ENCODE measurements at places on chromosomes 2 and 18.

- no peak for DNase-seq
These were observed 340.3 kb downstream of the CELF4 start for GRCh38 chr18:37225279-37225678.

GRCh38 chr2:42886921-42887320 is 94.5 kb upstream of the HAAO start:
- no peak for DNase-seq

DNA sequence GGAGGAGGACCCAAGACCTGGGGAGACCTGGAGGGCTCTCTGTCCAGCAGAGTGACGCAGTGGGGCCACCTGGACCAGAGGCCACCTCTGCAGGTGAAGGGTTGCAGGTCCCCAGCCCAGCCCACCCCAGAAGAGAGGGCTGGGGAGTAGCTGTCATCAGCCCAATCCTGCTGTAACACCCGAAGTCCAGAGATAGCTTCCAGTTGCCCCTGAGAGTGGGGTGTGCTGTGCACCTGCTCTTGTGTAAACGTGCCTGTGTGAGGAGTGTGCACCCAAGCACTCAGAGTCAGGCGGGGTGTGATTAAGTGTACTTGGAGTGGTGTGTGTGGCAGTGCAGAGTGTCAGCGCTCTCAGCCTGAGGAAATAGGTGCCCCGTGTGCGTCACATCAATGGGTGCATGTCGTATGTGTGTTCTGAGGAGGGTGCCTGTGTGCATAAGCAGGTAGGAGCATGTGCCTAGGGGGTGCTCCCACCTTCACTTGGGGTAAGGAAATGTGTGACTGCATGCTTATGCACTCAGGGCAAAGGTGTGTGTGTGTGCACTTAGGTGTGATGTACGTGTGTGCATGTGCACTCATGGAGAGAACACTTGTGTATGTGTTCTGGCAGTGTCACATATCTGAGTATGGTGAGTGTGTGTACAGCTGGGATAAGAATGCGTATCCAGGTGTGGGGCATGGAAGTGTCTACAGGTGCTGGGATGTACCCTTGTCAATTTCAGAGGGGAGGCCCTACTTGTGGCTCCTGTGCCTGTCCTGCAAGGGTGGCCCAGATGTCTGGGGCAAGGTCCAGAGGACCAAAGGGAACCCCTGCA is 672 bp downstream of the ATP6V1B1 start:
- DNase-seq, result no peak

DNA sequence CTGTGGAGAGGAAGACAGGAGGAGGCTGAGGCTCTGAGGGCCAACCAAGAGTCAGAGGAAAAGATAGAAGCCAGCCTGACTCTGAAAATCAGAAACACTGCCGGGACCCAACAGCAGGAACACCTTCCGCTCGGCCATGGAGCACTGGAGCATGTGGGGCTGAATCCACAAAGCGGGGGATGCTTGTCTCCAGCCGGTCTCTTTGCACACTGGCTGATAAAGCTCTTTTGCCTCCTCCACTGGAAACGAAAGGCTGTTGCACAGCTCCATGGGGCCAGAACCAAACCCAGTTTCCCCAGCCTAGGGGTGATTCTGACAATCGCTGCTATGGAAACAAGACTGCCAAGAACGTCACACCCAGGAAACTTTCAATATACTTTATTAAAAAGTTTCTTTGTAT is 90.3 kb downstream of the COL6A3 start:
- DNase-seq, result no peak

DNA sequence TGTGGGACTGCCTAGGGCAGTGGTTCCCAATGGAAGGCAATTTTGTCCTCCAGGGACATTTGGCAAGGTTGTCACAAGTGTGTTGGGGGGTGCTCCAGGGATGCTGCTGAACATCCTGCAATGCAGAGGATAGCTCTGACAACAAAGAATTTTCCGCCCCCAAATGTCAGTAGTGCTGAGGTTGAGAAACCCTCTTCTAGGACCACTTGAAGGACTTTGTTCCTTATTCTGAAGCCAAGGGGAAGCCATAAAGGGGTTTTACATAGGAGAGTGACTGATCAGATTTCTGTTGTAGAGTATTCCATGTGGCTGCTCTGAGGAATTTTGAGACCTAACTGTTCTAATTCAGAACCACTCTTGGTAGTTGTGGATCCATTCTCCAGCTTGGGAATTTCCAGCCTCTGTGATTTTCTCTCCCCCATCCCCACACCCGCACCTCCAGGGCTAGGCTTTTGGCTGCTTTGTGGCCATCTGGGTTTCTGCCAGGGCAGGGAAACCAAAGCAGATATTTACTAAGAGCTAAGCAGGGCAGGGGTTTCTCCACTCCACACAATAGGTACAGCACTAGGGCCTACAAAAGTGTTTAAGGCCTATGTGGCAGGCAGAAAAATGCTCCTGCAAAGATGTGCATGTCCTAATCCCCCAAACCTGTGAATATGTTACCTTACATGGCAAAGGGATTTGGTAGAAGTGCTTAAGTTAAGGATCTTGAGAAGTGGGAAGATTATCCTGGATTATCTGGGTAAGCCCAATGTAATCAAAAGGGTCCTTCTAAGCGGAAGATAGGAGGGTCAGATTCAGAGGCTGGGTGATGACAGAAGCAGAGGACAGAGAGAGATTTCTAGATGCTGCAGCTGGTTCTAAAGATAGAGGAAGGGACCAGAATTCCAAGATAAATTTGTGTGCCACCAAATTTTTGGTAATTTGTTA is 135.4 kb downstream of the TMEM17 start:
- no peak for DNase-seq

DNA sequence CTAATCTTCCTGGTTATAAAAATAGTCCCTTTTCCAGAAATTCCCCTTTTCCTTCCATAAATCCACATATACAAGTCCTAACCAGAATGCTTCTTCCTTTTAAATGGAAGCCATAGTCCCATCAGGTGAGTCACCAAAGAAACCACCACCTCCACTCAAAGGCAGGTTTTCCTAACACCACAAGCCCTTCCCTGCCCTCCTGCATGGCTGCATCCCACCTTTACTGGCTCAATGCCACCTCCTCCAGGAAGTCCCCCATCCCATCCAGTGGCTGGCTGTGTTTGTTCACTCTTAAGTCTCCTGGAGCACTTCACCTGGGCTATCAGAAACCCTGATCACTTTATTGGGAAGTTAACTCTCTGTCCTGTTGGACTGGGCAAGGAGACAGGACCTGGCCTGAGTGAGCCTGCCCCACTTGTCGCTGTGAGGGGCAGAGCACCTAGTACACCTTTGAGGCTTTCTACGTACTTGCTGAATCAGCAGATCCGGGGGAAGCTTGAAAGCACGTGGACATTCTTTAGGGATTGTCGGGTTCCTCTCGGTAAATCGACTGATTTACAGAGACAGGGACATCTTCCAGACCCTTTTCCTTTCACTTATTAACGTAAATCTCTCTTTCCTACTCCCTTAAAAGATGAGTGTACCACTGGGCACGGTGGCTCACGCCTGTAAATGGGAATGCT is 71.0 kb downstream of the NGEF start:
- DNase-seq, result no peak

DNA sequence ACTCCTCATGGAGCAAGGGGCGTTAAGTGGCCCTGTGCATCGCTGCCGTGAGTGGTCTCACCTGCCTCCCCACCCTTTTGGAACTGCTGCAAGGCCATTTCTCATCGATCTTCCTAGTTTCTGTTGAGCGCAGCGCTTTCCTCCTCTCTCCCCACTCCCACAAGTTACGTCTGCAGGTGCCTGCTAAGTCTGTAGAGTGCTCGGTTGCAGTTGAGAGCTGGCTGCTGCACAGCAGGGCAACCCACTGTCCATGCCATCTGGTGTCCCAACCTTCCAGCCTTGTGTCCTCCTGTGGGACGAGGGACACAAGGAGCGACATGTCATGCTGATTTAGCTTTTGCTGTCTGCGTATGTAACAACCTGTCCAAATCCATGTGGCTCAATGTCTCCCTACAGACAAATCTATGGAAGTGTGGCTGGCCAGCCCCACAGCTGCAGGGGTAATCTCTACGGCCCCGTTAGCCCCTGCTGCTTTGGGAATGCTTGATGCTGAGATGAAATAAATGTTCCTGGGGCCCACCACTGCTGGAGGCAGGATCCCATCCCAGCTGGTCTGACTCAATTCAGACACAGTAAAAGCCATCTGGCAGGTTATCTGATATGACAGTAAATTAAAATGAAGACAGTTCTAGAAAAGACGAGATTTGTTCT is 68.1 kb upstream of the TCF7L1 start:
- DNase-seq, result no peak

DNA sequence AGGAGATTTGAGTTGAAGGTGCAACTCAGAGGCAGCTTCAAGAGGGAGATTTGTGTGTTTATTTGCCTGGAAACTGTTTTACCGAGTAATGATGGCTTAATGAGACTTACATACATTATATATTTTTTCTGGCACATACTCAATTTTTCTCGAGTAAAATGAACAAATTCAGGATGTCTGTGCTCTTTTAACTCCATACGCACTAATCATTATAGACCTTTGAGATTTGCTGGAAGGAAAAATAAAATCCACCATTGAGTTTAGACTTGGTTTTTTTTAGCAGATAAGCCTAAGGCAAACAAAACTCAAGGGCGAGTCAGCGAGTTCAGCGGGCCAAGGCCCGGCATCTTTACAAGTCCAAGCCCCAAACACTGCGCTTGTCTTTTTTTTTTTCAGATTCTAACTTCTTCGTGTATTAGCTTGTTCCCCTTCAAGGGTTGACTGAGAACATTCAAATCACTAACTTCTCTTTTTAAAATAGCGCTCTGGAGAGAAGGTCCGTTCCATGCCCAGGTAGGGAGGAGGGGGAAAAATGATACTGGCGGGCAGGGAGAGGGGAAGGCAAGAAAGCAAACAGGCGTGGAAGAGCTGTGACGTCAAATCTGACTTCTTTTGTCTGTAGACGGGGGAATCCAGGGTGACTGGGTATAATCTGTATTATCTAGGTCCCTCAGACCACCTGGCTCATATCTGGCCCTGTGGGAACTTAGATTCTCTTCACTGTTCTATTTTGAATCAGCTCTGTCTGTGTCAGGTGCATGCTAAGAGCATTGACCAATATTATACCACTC is 72.7 kb upstream of the MAP3K20 start:
- no peak for DNase-seq

GRCh38 chr2:99960291-99960690 is 182.1 kb downstream of the AFF3 start:
- DNase-seq, result no peak

GRCh38 chr2:67982956-67983355 is 79.8 kb downstream of the C1D start:
- DNase-seq, result no peak

DNA sequence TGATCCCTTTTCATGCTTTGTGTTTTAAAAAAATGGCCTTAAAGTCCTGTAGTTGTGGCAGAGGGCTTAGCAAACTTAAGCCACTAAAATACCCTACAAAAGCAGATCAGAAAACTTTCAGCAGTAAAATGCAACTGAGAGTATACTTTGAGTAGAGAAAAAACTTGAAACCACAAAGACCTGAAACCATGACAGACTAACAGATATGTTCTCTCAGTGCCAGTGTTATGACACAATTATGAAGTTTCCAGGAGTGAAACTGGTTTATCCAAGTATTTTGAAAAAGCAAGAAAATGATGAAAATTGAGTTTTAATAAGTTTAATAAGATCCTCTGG is 74.5 kb downstream of the SPRED2 start:
- no peak for DNase-seq

GRCh38 chr2:150020937-150021673 is 433.5 kb upstream of the MMADHC start:
- DNase-seq, result no peak

DNA sequence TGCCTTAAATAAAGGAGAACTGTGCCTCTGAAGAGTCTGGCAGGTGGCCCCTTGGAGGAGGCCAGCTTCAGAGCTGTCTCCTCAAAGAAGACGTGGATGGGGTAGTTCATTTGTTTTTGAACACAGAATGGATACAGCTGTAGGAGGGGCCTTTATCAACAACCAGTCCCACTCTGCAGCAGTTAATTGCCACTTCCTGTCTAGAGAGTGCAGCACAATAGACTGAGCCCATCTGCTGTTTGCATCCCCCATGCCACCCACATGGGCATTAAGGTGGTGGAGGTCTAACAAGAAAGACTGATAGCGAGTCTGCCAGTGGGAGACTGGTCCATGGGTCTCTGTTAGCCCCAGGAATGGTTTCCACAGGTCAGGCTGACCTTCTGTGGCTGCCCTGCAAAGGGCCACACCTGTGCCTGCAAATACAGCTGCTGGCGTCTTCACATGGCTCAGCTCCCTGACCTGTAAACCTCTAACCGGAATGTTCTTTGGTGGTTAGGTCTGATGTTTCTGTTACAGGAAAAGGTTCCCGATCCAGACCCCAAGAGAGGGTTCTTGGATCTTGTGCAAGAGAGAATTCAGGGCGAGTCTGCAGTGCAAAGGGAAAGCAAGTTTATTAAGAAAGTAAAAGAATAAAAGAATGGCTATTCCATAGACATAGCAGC is 153.3 kb upstream of the ITGA6 start:
- no peak for DNase-seq

- no peak for DNase-seq
These were observed 39.6 kb downstream of the ZEB2 start for GRCh38 chr2:144480285-144480684.

DNA sequence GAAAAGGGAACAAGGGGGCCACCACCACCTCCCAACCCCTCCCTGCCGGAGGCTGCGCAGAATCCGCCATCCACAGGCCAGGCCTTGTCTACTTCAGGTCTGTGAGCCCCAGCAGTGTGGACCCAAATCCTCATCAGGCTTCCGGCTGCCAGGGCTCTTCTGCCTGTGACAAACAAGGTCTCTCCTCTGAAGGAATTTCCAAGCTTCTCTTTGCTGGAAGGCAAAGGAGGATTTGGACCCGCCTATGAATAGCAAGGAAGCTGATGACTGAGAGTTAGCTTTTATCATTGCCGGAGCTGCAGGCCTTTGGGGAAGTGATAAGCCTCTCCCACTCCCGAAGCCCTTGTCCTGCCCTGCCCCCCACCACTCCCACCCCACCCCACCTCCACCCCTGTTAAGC is 93.7 kb upstream of the SH3BP4 start:
- DNase-seq, result no peak

- DNase-seq, result no peak
These were observed 752.8 kb upstream of the CELF4 start for GRCh38 chr18:38318416-38318815.

DNA sequence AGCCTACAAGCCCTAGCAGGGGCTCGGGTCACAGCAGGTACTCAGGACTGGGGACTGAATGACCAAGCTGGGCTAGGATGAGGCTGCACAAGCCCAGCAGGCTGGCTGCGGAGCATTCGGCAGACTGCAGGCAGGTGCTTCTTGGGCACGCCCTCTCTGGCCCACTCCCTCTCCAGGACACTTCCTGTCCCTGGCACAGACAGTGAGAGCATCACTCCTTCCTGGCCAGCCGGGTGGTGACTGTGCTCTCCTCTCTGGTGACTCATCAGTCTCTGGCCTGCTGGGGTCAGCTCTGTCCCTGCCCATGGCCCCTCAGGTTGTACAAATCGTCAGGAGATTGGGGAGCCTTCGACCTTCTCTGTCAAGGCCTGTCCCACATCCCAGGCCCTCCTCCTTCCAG is 22.5 kb downstream of the C1QL2 start:
- no peak for DNase-seq

GRCh38 chr2:665340-666073 is 11.7 kb downstream of the TMEM18 start:
- no peak for DNase-seq

- DNase-seq, result peak; percentile 36
These were observed 954 bp upstream of the CTDSP1 start for GRCh38 chr2:218398437-218399390.

- no peak for DNase-seq
These were observed 142.3 kb downstream of the BABAM2 start for GRCh38 chr2:28032816-28033215.

All from stimulated activated CD8-positive, alpha-beta memory T cell treated with anti-CD3 and anti-CD28 coated beads, Interleukin-4, amount 100 ng/mL, for 4 hours (primary cell).